GM23248 (cell line): ENCODE measurements at places on chromosomes 7 and 10. TPM values are rescaled to one million over a fixed set of nuclear protein-coding genes. Genes with fewer than 3 reads are reported as not detected.

GRCh38 chr7:109879287-109879828 lies 1211.6 kb upstream of the LRRN3 start:
- no peak overlapping the region for H3K4me3 ChIP-seq
- no peak for DNase-seq
- H3K27ac ChIP-seq, result no peak overlapping the region
- H3K36me3 ChIP-seq, result no peaks in the 10 kb centered on the region
- H3K4me1 ChIP-seq, result no peaks in the 10 kb centered on the region
- no peaks in the 10 kb centered on the region for H3K27me3 ChIP-seq

GRCh38 chr7:138975343-138976104 lies 5.7 kb downstream of the KIAA1549 start:
- H3K27me3 ChIP-seq, result no peaks in the 10 kb centered on the region
- peaks cover 3% of the 10 kb centered on the region; the same call in 1 of the 2 replicates for H3K36me3 ChIP-seq
- no peak overlapping the region for H3K4me3 ChIP-seq
- H3K27ac ChIP-seq, result no peak overlapping the region
- no peak for DNase-seq
- peaks cover 11% of the 10 kb centered on the region; the same call in 1 of the 2 replicates for H3K4me1 ChIP-seq

Gene STEAP2
- total RNA-seq, result 28.3 and 30.6 TPM in 2 replicates

- H3K27ac ChIP-seq, result no peak overlapping the region
- no peaks in the 10 kb centered on the region for H3K27me3 ChIP-seq
- DNase-seq, result no peak
- peaks cover 13% of the 10 kb centered on the region for H3K36me3 ChIP-seq
- H3K4me3 ChIP-seq, result no peak overlapping the region
Measured at GRCh38 chr10:126157189-126157588, 231.1 kb downstream of the ADAM12 start.

Gene PSD
- 1.0 and 11.3 TPM in 2 replicates for total RNA-seq

Gene DYDC2
- not detected in 2 replicates for total RNA-seq

DNA sequence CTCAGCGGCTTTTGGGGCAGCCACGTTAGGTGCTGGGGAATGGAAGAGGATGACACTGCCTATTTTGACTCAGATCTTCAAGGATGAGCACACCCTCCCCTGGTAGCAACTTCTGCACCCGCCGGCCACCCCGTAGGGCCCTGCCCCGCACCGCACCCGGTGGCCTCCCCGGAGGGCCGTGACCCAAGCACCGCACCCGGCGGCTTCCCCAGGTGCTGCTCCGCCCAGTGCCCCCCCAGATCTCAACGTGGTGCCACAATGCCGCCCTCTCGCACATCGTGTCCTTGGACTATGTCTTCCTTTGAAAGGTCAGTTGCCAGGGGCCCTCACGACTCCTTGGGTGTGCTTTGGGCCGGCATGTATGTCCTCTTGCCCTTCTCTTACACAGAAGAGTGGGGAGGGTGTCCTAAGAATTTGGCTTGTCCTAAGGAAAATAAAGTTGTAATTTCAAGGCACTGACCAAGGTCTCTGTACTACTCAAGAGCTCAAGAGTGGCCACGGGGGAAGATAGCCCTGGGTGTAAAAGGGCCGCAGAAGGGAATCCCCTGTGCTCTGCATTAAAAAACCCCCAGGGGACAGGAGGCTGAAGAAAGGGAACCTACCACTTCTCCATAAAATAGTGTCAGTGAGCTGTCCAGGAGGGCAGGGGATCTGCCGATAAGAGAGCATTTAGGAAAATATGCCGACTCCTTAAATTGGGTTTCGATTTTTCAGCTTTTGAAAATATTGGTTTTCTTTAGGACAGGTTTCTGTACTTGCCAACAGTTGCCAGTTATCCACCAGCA lies 1.6 kb upstream of the LANCL2 start:
- no peak overlapping the region for H3K27ac ChIP-seq
- H3K27me3 ChIP-seq, result 0 out of 2 replicates have a peak, but pooled peaks cover 2% of the 10 kb centered on the region
- DNase-seq, result no peak
- H3K4me1 ChIP-seq, result peaks cover 15% of the 10 kb centered on the region
- H3K4me3 ChIP-seq, result no peak overlapping the region

- H3K36me3 ChIP-seq, result no peaks in the 10 kb centered on the region
- H3K27ac ChIP-seq, result no peak overlapping the region
- no peak overlapping the region for H3K4me3 ChIP-seq
- H3K4me1 ChIP-seq, result peaks cover 38% of the 10 kb centered on the region
- no peak for DNase-seq
Measured at GRCh38 chr10:103672345-103672744, 178.8 kb downstream of the NEURL1 start.

Gene PLEKHS1
- total RNA-seq, result 0.38 TPM in 1 of 2 replicates, not detected in the other

Gene CALML3
- not detected in 2 replicates for total RNA-seq

Gene SAP25
- total RNA-seq, result not detected in 2 replicates

Gene ACADSB
- total RNA-seq, result 3.7 and 3.9 TPM in 2 replicates

DNA sequence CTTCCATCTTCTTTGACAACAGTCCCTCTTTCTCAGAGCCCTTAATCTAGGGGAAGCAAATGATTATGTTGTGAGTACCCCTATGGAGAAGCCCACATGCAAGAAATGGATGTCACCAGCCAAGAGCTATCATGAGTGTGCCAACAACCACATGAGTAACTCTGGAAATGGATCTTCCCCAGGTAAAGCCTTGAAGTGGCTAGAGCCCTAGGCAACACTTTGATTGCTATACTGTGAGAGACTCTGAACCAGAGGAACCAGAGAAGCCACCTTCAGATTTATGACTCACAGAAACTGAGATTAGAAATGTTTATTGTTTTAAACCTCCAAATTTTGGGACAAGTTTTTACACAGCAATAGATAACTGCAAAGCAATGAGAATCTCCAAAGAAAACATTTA lies 60.9 kb upstream of the COL1A2 start:
- no peaks in the 10 kb centered on the region for H3K27me3 ChIP-seq
- peak; percentile 26 for DNase-seq
- peaks cover 37% of the 10 kb centered on the region for H3K4me1 ChIP-seq
- no peak overlapping the region for H3K4me3 ChIP-seq
- no peak overlapping the region for H3K27ac ChIP-seq

GRCh38 chr7:25951414-25952260 lies 200.4 kb upstream of the NFE2L3 start:
- H3K27me3 ChIP-seq, result peaks cover 3% of the 10 kb centered on the region; the same call in 1 of the 2 replicates
- H3K4me3 ChIP-seq, result peak overlapping the region; percentile 78
- peaks cover 4% of the 10 kb centered on the region; the same call in 1 of the 2 replicates for H3K4me1 ChIP-seq
- H3K36me3 ChIP-seq, result no peaks in the 10 kb centered on the region
